ENCODE measurements at places on chromosomes 5 and 9.

GRCh38 chr5:122447879-122448278 lies 135.8 kb downstream of the SNCAIP start:
- no peak for DNase-seq

DNA sequence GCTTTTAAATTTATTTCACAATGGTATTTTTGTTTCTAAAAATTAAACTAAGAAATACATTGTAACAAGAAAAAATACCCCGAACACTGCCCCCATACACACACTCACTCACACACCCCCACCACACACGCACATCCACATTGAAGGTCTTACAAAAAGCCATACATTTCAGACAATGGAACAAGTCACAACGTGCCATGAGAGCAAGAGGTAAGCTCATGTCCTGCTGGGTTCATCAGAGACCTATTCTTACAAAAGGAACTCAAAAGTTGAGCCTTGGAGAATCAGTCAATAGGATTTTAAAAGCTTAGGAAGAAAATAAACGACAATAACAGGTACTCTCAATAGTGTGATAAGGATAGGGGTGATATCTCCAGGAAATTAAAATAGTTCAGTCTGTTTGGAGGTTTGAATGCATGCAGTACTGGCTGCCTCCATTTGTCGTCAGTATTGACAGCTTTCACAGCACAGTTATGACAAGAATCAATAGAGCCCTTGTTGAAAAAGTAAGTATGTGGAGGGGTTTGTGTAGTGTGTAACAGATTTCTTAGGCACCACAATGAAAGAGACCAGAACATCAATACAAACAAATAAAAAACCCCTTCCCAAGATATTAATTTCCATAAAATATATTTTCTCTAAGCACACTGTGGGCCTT lies 1826.2 kb upstream of the CDH6 start:
- DNase-seq: no peak

- no peak for DNase-seq
These were observed 287.8 kb upstream of the RASA1 start for GRCh38 chr5:86979811-86980411.

GRCh38 chr5:67051164-67051563 lies 145.4 kb downstream of the CD180 start:
- DNase-seq: no peak

DNA sequence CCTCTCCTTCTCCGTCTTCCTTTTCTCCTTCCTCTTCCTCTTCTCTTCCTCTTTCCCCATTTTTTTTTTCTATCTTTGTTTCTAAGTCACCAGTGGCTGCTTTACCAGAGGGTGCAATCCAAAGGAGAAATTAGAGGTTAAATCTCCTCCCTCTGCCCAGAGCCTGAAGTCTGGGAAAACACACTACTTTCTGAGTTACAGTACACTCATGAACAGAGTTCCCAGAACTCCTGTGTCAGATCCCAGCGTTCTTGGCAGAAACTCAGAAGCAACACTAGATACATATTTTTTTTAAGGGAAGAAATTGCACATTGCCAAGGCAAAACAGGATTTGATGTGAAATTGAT lies 189.0 kb downstream of the SNCAIP start:
- no peak for DNase-seq

- peak; percentile 1 for DNase-seq
These were observed 196.2 kb downstream of the DTWD2 start for GRCh38 chr5:118791926-118792734.

GRCh38 chr5:17364987-17365810 lies 132.8 kb upstream of the TAF11L2 start:
- DNase-seq: no peak

DNA sequence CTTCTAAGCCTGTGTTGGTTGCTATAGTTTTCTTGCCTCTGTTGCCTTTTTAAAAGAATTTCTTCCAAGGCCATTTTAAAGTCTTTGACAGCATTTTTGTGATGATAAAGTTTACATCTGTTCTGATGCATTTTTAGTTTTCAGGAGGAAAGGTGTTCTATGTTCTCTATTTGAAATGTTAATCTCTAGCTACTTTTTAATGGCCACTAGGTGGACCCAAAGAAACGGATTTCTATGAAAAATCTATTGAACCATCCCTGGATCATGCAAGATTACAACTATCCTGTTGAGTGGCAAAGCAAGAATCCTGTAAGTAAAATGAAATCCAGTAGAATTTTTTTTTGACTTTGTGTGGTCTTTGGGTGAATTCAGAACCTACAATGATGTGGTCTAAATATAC lies 60.2 kb downstream of the MELK start:
- no peak for DNase-seq

DNA sequence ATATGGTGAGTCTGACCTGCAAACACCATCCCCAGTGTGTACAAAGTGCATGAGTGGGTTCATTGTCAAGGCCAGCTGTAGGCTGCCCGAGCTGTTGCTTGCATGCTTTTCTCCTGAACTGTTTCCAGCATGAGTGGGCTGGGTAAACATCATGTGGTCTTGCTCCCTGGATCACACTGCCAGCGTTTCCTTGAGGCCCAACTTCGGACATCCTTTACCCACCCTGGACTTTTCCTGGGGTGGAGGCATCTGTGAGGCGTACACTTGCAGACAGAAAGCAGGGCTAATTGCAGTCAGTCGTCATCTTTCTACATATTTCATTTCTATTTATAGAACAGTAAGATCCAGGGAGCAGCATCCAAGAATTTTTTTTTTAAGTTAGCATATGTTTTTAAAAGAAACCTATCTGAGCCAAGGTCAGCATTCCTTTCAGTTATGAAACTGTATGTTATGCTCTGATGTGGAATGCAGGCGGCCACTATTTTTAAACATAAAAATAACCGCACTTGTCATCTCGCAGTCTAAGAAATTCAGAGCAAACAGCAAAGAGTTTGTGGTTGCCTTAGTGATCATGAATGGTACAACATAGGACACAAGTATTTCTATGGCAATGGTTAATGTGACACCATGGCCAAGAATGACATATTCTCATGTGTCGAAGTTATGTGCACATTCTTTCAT lies 106.5 kb upstream of the DMRT1 start:
- no peak for DNase-seq

GRCh38 chr5:34869256-34869655 lies 30.3 kb downstream of the TTC23L start:
- DNase-seq: no peak

GRCh38 chr9:137620581-137620980 lies 1.8 kb downstream of the EHMT1 start:
- DNase-seq: no peak

- DNase-seq: no peak
These were observed 60.2 kb downstream of the FBXO38 start for GRCh38 chr5:148443998-148444397.

- no peak for DNase-seq
These were observed 116.0 kb downstream of the SVEP1 start for GRCh38 chr9:110463499-110463898.

GRCh38 chr5:67774786-67775185 lies 440.8 kb upstream of the PIK3R1 start:
- no peak for DNase-seq

- DNase-seq: no peak
These were observed 124.7 kb downstream of the PAPPA start for GRCh38 chr9:116278326-116278725.

- no peak for DNase-seq
These were observed 50.6 kb downstream of the TGFBI start for GRCh38 chr5:136079195-136079985.

GRCh38 chr5:417301-418161 lies 25.4 kb upstream of the EXOC3 start:
- DNase-seq: no peak

DNA sequence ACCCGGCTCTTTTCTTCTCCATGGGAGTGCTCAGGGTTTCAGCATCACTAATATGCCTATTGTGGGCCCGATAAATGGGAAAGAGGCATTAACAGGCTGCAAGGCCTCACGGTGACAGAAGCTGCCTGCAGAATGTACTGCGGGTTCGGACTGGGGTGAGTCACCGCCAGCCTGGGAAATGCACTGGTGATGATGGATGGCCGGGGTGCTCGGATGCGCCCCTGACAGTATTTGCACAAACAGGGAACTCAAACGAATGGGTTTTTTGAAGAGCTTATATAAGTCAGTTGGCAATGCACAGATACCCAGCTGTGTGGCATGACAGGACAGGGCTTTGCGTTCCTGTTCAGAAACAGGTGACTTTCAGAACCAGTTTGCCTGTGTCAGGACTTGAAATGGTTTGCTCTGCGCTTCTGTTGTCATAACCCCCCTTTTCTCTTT lies 42.0 kb upstream of the PITX1 start:
- no peak for DNase-seq

GRCh38 chr9:2386566-2386965 lies 235.0 kb upstream of the VLDLR start:
- no peak for DNase-seq

DNA sequence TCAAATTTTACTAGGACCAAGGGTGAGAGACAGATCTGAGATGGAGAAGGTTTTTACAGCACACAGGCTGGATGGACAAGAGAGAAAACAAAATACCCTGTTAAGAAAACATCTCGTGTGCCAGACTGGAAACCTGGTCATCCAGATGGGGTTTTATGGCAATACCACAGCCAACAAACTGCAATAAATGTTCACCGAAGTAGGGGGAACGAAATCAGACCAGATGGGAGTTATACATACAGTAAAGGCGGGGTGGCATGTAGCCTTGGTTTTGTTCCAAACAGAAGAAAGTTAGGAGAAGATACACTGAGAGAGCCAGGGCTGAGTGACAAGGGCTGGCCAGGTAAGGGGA lies 63.3 kb downstream of the DCP2 start:
- no peak for DNase-seq

GRCh38 chr5:32020946-32021345 lies 153.2 kb downstream of the GOLPH3 start:
- no peak for DNase-seq

DNA sequence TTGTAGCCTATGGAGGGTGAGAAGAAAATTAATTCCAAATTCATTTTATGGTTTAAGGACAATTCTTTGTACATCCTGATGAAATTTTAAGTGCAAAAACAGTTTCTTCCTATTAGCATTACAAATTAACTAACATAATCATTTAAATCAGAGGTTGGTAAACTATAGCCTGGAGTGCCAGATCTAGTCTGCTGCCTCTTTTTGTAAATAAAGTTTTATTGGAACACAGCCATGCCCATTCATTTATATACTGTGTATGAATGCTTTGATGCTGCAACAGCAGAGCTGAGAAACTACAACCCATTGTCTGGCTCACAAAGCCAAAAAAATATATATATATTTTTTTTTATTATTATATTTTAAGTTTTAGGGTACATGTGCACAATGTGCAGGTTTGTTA lies 80.2 kb downstream of the FNIP1 start:
- no peak for DNase-seq

DNA sequence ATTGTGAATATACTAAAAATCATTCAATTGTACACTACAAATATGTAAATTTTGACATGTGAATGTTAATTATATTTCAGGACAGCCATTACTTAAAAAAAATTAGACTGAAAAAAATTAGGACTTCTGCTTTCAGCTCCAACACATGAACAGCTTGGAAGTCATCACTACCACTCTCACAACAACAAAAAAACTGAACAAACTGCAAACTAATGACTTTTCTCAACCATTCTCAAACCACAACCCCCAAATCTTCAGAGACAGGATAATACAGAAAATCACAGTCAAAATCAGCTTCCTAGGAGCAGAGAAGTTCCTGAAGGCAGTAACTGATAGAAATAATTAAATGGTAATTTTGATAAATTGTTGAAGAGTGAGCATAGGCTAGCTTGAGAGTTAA lies 686.4 kb downstream of the TLE1 start:
- DNase-seq: no peak

DNA sequence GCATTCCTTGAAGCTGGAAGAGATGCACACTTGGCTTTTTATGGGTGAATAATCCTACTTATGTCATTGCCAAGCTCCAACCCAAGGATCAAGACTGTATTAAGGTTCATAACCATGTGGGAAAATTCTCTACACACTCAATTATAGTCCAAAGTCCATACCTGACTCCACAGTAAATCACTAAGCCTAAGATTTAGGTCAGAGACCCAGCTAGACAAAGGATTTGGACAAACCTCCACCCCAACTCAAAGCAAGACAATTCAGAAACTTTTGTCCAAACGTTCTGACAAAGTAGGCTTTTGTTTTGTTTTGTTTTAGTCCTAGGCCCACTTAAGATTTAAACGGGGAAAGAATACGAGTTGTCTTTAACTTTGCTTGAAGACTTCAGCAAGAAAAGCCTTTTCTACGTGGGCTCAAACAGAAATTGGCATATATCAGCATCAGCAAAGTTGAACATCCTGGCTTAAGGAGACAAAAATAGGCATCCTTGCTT lies 1.7 kb downstream of the MEGF9 start:
- no peak for DNase-seq

- DNase-seq: no peak
These were observed 319.2 kb downstream of the GADD45G start for GRCh38 chr9:89923961-89924504.

DNA sequence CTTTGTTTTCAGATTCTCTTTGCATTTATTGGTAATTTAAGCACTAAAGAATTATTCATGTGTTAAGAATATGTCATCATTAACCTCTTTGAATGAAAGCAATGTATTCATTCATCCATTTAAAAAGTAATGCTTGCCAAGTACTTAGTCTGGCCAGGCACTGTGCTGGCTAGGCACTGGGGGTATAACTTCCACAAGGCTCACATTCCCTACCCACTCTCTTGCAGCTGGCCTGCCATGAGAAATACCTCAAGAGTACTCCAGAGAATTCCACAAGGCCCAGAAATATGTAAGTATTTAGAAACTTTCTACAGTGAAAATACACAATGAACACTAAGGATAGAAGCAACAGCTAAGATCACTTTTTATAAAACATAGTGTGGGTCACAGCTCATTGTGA lies 25.4 kb downstream of the ZNF300 start:
- no peak for DNase-seq

DNA sequence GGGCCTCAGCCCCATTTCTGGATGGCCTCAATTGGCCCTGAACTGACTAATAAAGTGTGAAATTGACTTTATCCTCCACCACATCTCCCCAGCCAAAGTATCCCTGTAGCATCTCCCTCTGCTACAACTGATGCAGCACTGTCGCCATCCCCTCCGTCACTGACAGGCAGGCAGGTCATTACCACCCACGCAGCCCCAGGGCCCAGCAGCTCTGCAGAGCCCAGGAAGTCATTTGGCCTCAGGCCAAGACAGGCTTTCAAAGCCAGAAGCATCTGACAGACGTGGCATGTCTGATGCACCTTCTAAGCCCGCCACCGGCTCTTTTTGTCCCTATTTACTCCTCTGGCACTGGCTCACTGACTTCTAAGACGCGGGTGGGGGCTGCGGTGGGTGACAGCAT lies 65.3 kb downstream of the ARHGEF37 start:
- DNase-seq: no peak

DNA sequence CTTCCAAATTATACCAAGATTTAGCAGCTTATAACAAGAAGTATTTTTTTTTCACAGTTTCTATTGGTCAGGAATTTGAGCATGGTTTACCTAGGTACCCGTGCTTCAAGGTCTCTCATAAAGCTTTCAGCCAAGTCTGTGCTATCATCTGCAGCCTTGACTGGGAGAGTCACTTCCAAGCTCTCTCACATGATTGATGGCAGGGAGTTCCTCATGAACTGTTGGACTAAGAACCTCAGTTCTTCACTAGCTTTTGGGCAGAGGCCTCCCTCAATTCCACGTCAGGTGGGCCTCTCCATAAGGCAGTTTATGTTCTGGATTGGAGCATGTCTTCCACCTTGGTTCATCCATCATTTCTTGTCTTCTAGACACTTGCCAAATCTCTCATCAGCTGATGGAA lies 39.9 kb upstream of the APC start:
- no peak for DNase-seq

Data from NCI-H1417 treated with DMSO at 0.1 percent for 48 hours (cell line).